NCI-H2081 treated with DMSO at 0.1 percent for 48 hours (cell line): ENCODE measurements at places on chromosomes 6 and 20.

GRCh38 chr6:117729613-117730012 is 54.3 kb downstream of the NUS1 start:
- DNase-seq: no peak

- no peak for DNase-seq
Measured at GRCh38 chr6:13177664-13178063, 150.7 kb downstream of the TBC1D7 start.

- no peak for DNase-seq
Measured at GRCh38 chr6:134317471-134318131, at the start of gene SGK1. Gene SGK1, minus strand, starts transcription at chr6:134318112. Its CDS starts 652 bp downstream, at chr6:134317460.

GRCh38 chr6:16205377-16206144 is 32.8 kb upstream of the GMPR start:
- DNase-seq: no peak

GRCh38 chr6:26358511-26358981 is 6.5 kb upstream of the BTN3A2 start:
- no peak for DNase-seq

DNA sequence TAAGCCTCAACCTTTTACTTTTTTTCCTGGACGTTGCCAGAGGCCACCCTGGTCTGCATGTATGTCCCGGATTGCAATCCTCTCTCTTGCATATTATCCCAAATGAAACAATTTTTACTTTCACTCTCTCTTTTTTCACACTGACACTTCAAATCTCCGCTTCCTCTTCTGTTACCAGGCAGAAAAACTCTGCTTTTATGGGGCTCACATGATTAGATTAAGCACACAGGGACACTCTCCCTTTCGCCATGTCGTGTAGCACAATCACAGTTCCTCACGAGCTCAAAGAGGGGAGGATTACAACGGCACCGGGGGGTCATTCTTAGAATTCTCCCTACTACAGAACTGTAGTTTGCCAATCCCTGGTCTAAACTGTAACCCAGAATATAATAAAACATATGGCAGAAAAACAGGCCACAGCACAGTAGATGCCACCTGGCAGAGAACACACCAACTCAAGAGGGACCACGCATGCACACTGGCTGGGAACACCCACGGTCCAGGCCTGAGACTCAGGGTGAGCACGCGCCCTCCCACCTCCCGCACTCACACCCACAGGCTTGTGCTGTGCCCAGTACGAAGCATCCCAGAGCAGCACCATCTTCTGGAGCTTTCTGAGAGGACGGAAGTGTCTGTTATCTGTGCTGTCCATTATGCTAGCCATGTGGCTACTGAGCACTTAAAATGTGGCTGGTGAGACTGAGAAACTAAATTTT is 288.7 kb downstream of the KIF16B start:
- DNase-seq: no peak

GRCh38 chr6:151002057-151002450 is 136.6 kb downstream of the MTHFD1L start:
- no peak for DNase-seq

GRCh38 chr20:31984981-31985471 is 17.1 kb downstream of the XKR7 start:
- no peak for DNase-seq

GRCh38 chr6:135496800-135497411 is 634 bp downstream of the AHI1 start:
- DNase-seq: no peak

GRCh38 chr20:47723322-47723721 is 62.0 kb downstream of the SULF2 start:
- DNase-seq: no peak

- DNase-seq: no peak
Measured at GRCh38 chr20:41287327-41287726, 30.2 kb downstream of the ZHX3 start.

DNA sequence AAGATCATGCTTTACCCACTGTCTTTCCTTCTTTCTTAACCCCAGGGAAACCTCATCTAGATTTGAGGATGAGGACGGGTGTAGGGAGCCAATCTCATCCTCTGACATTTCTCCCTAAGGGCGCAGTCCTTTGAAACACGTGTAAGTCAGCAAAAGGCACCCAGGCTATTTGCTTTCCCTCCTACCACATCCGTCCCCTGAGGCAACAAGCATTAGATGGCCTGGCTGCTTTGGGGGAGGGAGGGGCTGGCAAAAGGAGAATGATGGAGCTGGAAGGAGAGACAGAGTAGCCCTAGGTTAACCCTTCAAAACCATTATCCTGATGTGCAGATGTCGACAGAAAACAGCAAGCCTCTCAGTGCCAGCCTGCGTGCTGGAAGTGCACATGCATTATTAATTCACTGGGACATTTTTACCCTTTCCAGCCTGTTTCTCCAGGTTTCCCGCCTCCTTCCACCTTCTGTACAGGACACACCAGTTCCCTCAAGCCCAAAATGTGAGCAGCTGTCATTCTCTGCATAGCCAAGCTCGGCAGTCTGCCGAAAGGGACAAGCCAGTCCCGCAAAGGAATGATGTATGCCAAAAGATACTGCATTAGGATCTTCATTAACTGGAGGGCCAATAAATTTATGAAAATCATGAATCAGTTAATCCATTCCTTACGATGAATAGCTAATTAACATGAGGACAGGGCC is 547.2 kb downstream of the CD83 start:
- DNase-seq: no peak
